Islet precursor cell (in vitro differentiated cells): ENCODE measurements at places on chromosomes 12 and 14.
A peak's percentile ranks its signal among the peaks of the same experiment; 100 is the strongest.

DNA sequence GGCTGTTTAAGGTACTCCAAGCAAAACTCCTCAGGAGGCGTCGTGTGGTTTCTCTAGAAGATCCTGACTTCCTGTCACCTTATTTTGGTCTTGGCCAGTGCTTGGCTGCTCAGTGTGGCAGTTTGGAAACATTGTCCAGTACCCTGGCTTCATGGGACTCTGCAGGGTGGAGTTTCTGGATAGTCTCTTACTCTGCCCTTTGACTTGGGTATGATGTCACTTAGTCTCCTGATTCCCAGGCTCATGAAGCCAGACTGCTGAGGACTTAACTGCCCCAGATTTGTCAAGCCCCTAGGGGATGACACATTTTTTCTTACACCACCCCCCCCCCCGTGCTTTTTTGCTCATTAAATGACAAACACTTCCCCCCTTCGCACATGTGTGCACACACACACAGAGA, 82.7 kb downstream of the ADCK1 start:
- peak; percentile 90 for DNase-seq

DNA sequence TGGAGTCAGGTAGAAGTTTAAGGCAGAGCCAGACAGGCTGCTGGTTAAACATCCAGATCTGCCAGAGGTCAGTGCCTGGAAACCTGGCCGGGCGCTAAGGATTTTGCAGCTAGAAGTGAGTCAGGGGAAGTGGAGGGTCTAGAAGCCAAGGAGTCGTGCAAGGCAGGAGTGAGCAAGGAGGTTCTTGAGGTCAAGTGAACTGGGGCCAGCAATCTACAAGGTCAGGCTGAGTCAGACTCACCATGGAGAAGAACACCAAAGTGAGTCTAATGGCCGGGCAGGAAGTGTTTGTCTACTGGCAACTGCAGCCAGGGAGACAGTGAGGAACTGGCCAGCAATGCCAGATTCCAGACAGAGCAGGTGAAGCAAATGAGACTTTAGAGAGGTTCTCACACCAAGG, 628.2 kb downstream of the ETNK1 start:
- peak; percentile 77 for DNase-seq

DNA sequence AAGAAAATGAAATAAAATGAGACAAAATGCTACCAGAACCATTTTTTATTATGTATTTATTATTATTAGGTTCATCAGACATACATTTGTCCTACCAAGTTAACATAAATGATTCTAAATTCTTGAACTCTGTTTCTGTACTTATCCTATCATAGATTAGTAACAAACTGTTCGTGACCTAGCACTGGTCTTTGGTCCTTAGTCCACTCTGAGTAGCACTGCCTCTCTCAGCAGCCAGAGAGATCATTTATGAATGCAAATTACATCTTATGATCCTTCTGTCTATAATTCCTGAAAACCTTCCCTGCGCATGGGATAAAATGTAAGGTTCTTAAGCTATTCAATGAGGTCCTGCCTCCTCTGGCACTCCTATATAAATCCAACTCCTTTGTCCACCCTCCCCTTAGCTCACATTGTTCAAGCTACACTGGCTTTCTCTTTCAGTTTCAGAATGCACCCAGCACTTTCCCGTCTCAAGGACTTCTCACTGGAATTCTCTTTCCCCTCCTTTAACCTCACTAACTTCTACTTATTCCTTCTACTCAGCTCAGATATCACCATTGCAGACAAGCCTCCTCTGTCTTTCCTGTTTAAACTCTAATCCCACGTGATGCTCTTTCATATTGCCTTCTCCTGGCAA, 17.1 kb downstream of the PDZRN4 start:
- no peak for DNase-seq

- DNase-seq = no peak
These were observed 293.9 kb downstream of the DUSP6 start for GRCh38 chr12:89058402-89058801.

GRCh38 chr12:597926-598568, 65.2 kb downstream of the NINJ2 start:
- no peak for DNase-seq

- no peak for DNase-seq
These were observed 10.7 kb downstream of the MYO1A start for GRCh38 chr12:57039016-57039798.

DNA sequence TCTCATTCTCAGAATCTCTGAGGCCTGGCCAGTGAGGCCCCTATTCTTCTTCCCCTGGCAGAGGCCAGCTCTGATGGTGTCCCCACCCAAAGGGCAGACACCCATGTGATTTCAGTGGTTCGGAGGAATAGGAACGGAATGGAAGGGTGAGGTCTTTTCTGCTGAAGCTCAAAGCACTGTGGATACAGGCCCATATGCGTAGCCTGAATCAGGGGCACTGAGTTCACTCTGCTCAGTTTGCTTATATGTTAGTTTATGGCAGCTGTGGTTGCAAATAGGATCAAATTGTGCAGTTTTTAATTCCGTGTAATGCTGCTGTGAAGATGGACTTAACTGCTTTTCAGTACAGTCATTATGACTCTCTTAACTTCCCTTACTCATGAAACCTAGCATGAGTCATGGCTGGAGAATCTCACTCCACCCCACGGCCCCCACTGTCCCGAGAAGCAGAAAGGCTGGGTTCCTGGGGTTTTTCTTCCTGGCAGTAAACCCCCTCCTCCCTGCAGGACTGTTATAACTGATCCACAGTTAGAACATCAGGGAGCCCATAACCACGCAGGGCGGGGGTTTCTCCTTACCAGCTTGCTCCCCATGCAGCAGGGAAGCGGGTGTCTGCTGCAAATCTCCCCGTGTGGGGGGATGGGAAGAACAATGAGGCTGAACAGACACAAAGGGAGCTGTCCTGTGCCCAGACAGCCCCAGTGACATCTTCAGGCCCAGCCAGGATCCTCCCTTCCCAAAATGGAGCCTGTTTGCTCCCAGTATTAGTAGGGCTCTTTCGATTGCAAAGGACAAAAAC, 122.7 kb downstream of the SLC38A6 start:
- DNase-seq = peak; percentile 96

- DNase-seq = no peak
These were observed 151.0 kb downstream of the TPH2 start for GRCh38 chr12:72089678-72090077.

GRCh38 chr14:51978681-51979085, 10.7 kb upstream of the RTRAF start:
- no peak for DNase-seq

- no peak for DNase-seq
These were observed 29.8 kb downstream of the BRMS1L start for GRCh38 chr14:35855876-35856481.

DNA sequence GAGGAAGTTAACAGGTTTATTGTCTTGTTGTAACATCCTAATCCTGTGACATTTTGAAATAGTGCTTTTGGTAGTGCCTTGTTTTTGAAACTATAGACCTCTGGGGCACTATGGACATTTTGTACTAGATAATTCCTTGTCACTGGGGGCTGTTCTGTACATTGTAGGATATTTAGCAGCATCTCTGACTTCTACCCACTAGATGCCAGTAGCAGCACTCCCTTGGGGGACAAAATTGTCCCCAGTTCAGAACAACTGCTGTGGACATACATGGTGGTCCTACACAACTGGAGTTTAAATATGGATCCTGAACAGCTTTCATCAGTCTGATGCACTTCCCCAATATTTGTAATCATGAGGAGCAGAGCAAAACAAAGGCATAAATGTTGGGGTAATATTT, 264.7 kb downstream of the RAD51B start:
- peak; percentile 53 for DNase-seq

- DNase-seq = peak; percentile 83
These were observed 122.4 kb downstream of the GPR135 start for GRCh38 chr14:59342516-59343484.

DNA sequence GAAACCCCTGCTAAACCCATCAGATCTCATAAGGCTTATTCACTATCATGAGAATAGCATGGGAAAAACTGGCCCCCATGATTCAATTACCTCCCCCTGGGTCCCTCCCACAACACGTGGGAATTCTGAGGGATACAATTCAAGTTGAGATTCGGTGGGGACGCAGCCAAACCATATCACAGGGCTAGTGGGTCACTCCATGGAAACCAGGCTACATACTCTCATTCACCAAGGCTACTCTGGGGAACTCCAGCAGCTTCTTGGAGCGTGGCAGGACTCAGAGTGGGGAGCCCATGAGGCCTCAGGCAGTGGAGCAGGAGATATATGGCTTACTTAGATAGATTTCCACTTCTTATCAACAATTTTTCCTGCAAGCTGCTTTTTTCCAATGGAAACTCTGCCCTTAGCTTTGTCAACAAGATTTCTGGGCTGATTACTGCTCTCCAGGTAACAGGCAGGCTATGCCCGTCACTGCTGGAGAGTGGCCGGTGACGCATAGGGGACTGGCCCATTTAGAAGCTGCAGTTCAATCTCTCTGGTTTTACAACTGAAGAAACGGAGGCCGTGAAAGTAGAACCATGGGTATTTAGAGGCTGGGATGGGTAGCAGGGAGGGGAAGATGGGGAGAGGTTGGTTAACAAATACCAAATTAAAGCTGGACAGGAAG, 16.5 kb downstream of the VDR start:
- no peak for DNase-seq

DNA sequence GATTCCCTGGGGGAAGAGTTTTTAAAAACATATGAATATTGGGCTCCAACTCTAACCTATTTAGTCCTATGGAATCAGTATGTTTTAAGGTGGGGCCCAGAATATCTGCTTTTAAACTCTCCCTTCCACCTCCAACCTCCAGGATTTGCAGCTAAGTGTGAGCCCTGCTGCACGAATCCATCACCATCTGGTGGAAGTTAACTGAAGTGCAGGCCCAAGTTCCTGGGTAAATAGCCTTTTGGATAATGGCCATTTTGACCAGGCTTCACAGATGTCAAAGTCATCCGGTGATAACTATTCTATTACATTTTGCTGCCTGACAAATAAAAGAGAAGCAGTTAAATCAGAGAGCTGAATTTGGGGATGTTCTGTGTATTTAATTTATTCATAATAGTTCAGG, 58.1 kb upstream of the RMST start:
- peak; percentile 80 for DNase-seq

DNA sequence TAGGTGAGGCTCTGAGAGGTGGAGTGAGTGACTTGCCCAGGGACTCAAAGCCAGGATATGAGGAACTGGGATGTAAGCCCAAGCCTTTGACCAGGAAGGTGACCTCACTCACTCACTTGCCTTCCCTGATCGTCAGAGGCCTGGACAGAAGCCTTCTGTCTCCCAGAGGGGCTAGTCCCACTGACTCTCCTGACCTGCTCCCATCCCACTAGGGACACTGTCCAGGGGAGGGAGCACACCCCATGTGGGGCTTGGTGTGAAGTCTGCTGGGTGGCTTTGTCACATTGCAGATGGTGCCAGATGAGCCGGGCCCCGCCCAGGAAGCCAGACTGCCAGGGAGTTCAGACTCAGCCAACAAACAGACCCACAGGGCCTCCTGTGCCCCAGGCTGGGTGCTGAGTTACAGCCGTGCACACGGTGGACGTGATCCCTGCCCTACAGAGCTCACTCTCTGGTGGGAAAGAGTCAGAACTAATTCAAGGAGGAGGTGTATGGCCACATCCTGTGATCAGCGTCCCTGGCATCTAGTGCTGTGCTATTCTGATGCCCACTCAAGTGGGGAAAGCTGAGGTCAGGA, 28.3 kb downstream of the MMAB start:
- no peak for DNase-seq

DNA sequence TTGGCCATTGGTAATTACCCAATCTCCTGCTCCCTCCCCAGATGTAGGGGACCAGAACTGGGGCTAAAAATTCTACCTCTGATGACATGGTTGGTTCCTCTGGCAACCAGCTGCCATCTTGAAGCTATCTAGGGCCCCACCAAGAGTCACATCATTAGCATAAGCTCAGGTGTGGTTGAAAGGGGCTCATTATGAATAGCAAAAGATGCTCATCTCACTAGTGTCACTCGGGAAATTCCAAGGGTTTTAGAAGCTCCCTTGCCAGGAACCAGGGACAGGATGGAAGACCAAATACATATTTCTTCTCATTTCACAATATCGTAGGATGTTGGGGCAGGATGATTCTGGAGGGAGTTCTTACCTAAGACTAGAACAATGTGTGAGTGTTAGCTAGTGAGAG, 38.6 kb downstream of the EID3 start:
- no peak for DNase-seq

DNA sequence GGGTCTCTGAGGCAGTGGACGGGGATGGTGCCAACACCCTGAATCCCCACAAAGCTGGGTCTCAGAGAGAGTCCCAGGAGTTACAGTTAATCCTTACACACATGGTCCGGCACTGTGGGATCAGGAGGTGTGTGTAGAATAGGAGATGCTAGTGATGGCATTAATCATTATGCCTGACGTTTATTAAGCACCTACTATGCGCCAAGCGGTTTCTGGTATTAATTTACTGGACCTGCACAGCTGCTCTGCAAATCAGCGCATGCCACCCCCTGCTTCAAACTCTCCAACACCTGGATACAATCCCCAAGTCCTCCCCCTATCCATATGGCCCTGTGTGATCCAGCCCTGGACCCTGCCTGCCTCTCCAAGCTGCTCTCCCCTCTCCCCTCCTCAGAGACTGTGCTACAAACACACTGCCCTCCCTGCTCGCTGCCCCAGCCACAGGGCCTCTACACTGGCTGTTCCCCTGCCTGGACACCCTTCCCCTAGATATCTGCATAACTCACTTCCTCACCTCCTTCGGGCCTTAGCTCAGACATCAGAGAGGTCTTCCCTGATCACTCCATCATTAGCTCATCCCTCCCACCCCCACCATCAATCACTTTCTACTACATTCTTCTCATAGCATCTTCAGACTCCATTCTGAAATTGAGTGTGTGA, 86.0 kb downstream of the RFLNA start:
- DNase-seq = peak; percentile 87

DNA sequence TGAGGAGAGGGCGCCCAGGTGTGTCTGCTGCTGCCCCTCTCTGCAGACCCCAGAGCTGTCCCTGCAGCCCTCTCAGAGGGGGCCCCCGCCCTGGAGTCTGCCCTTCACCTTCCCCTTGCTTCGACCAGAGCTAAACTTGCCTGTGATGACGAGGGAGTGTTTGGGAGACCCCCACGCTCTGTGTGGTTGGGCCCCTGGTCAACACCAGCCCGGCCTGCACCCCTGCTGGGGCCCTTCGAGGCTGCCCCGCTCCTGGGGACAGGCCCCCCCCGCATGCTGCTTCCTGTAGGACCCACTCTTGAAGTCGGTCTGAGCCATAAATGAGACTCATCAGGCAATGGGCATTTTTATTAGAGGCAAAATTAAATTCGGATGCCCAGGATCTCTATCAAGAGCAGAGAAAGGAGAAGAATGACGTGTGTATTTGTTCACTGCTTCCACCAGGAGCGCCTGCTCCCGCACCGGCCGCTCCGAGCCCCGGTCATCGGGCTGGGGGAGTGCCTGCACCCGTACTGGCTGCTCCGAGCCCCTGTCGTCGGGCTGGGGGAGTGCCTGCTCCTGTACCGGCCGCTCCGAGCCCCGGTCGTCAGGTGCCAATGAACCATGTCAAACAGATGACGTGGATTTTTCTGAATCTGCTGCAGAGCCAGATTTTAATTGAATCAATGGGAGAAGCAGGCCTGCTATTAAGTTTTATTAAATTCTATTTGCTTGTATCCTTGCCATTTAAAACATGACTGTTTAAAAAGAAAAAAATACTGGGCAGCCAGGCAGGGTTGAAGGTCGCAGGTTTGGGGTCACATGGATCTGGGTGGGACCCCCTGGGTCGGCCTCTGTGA, 47.7 kb downstream of the NOC4L start:
- no peak for DNase-seq

GRCh38 chr14:60161196-60162107, 3.7 kb downstream of the DHRS7 start:
- DNase-seq = no peak

- no peak for DNase-seq
These were observed 236.2 kb upstream of the KRR1 start for GRCh38 chr12:75747572-75748021.

GRCh38 chr14:46988312-46988711, 336.7 kb upstream of the RPL10L start:
- DNase-seq = no peak

GRCh38 chr12:108119126-108119973, 9.7 kb upstream of the WSCD2 start:
- DNase-seq = no peak
